ENCODE measurements at places on chromosomes 1 and 21.

- DNase-seq: no peak
These were observed 71.9 kb downstream of the CASZ1 start for GRCh38 chr1:10724511-10724910.

GRCh38 chr1:153513023-153513422 is 22.8 kb downstream of the S100A6 start:
- DNase-seq: no peak

GRCh38 chr21:41453198-41453597 is 27.2 kb downstream of the MX1 start:
- no peak for DNase-seq

DNA sequence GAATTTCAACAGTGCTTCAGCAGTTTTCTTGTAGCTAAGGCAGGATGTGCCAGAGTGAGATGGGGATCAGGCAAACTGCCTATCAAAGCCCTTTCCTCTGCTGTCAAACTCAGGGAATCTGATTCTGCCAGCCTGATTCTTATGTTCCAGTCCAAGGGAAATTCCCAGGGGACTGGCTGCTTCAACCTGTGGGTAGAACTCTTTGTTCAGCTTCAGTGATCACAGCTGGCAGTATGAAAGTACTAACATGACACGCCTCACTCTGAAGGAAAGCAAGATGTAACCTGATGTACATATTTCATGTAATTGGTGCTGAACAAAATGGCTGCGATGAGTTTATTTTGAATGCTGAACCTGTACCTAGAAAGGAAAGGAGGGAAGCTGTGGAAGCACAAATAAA is 40.1 kb upstream of the SLC5A9 start:
- peak; percentile 90 for DNase-seq

DNA sequence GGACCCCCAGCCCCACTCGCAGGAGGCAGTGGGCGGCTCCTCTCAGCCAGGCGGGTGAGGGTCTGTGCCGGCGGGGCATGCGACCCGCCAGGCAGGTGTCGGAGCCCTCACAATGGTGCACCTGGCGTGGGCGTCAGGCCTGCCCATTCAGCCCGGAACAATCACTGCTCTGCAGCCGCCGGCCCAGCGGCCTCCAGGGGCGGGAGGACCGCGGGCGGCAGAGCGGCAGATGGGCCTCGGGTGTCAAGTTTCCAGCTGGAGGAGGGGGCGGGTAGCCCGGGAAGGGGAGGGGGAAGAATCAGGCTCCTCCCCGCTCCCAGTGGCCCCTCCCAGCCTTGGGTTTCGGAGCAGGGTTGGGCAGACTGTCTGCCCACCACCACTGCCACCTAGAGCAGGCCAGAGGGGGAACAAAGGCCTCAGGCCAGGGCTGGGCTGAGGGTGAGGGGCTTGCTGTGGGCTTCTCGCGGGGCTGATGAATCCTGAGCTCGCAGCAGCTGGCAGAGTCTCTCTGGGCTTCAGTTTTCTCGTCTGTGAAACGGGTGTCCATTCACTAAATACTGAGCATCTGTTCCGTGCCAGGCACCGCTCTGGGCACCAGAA is 39.5 kb upstream of the CASZ1 start:
- DNase-seq: peak; percentile 51

GRCh38 chr1:165524639-165525285 is 19.0 kb upstream of the LRRC52 start:
- DNase-seq: no peak

DNA sequence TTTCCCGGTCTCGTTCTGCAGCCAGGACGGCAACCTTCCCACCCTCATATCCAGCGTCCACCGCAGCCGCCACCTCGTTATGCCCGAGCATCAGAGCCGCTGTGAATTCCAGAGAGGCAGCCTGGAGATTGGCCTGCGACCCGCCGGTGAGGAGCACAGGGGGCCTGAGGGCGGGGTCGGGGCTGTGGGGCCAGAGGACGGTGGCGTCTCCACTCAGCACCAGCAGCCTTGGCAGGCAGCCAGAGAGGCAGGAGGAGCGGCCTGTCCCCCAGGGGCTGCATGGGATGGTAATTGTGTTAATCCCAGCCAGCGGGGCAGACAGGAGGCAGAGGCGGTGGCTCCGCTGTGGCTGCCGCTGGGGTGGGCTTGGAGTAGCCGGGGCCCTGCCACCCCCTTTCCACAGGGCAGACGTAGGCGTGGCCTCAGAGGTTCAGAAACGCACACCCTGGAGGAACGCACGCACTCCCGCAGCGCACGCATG is 12.1 kb downstream of the SAMD11 start:
- DNase-seq: peak; percentile 54

GRCh38 chr1:89640440-89640839 is 7.5 kb downstream of the LRRC8C start:
- DNase-seq: no peak

DNA sequence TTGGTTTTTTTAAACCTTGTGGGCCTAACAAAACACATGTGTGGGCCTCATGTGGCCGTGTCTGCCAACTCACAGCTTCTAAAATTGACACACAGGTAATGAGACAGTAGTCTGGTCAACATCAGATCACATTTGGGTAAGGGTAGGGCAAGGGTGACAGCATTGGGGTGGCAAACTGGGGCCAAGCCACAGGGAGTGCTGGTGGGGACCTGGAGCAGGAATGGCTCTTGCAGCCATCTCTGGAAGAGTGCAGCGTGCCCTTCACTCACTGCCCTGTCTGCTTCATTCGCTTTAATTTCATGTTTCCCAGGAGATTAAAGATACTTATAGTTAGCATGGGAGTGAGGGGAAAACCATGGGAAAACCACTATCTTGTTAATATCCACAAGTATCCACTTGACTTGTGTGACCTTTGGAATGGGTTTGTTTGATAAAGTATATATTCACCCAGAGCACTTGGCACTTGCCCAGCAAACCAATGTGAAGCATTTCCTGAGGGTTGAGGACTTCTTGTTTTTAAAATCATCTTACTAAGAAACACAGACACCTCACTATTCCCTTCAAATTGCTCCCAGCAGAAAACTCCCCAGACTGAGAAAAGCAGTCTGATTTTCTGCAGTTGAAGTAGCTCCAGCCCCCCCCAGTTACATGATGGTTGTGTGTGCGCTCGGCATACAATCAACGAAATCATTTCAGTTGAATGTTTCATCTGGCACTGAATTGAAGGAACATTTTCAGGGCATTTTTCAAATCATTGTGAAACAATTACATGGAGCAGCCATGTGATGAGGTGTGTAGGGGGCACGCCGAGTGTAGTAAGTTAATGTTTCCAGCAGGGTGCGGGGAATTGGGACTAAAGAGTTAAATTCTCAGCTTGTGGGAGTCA is 175.7 kb downstream of the VPS13D start:
- no peak for DNase-seq

GRCh38 chr1:151457911-151458801 is 1.1 kb downstream of the POGZ start:
- DNase-seq: peak; percentile 49

DNA sequence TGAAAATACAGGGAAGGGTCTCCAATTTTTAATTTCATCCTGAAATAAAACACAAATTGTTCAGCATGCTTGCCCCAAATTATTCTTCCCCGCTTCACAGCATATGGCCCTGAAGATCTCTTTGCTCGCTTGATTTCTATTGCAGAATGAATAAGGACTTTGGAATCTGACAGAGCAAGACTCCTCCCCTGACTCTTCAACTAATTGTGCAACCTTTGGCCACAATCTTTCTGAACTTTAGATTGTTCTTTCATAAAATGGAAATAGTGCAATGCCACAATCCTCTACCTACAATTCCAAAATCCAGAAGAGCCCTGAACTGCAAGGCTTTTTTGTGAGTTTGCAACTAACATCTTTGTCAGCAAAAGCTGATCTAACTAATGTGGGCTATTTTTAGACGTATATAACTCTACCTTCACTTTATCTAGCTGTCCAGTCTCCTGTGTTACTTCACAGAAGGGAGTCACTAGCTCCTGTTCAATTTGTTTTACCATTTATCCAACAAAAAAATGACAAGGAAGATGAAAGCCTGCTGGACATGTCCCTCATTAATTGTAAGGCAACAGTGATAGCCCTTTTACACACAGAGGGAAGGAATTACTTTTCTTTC is 13.4 kb downstream of the RNASEL start:
- DNase-seq: no peak

- DNase-seq: no peak
These were observed 100.2 kb upstream of the PPM1J start for GRCh38 chr1:112815376-112815775.

GRCh38 chr1:112006416-112007025 is 17.1 kb upstream of the KCND3 start:
- DNase-seq: no peak

DNA sequence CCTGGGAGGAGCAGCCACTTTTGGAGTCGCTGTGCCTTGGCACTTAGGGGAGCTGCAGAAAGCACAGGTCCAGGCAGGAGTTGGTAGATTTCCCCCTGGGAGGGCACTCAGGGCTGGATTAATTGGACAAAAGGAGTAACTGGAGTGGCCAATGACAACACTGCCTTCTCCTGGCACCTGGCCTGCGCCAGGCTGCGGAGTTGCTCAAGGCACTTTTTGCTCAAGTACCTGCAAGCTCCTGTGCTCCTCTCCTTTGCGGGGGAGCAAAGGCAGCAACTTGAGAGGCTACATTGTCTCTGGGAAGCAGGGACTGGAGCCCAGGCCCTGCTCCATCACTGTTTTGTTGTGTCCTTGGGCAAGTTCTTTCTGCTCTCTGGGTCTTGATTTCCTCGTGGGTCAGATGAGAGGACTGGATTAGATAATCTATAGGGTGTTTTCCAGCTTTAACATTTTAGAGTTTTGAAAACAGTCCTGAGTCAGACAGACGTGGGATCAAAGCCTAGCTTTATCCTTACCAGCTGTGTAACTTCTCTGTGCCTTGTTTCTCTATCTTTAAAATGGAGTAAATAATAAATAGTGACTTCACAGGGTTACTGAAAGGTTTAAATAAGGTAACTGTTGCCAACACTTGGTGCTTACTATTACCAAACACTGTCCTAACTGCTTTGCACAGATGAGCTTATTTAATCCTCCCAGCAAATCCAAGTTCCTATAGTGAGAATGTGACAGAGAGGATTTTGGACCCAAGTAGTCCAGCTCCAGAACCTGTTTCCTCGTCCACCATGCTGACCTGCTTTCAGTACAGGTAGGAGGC is 18.0 kb upstream of the GRHL3 start:
- no peak for DNase-seq

DNA sequence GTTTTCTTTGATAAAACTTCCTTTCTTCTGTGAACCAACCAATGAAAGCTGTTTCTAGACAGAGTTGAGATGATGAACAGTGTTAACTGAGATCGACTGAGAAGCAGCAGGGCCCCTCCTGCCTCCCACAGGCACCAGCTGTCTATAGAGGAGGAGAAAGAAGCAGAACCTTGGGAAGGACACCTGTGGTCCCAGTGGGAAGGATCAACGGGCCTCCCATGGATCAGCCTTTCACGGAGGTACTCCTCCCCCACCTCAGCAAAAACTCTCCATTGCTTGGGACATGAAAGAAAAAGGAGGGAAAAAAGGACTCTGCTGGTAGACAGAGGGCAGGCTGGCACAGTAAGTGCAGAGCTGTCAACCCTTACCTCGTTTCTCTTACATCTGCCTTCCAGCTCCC is 40.5 kb downstream of the PLPPR5 start:
- DNase-seq: no peak

DNA sequence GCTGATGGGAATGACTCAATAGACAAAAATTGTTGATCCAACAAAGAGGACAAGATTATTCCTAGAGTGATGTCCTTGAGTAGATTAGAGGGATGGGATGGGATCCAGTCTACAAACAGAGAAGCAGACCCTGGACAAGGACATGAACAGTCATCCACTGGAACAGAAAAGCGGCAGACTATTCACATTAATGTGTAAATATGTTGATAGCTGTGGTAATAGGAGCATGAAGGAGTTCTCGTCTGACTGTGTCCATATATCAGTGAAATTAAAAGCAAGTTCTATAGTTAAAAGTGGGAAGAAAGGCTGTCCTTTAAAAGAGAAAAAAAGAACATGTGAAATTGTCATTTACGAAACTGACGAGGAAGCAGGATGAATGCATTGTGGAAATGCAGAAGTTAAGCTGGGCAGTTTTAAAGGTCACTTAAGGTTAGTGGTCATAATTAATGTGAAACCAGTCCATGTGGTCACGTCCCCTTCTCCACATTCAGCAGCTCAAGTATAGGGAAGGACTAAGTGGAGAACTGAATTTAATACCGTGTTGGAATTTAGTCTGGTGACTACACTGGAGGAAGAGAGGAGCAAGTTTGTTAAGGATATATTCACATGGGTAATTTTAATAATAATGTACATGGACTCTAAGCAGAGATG is 62.1 kb downstream of the PIK3R3 start:
- DNase-seq: no peak

GRCh38 chr1:43747736-43748135 is 40.4 kb downstream of the ST3GAL3 start:
- DNase-seq: no peak

GRCh38 chr1:33168556-33169289 is 13.1 kb downstream of the TRIM62 start:
- no peak for DNase-seq

DNA sequence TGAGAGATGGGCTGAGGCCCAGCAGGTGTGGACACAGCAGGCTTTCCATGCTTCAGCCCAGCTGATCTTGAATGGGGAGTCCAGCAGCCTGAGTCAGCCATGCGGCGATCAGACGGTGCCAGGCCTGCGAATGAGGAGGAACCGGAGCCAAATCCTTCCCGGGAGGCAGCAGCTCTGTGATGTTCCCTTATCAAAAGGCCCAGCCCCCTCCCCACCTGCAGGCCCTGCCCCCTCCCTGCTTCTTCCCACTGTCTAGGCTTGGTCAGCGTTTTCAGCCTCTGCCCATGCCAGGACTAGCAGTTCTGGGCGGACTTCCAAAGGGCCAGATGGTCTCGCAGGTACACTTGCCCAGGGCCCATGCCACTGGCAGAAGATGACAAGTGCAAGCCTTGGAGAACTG is 253.8 kb downstream of the KAZN start:
- DNase-seq: no peak

DNA sequence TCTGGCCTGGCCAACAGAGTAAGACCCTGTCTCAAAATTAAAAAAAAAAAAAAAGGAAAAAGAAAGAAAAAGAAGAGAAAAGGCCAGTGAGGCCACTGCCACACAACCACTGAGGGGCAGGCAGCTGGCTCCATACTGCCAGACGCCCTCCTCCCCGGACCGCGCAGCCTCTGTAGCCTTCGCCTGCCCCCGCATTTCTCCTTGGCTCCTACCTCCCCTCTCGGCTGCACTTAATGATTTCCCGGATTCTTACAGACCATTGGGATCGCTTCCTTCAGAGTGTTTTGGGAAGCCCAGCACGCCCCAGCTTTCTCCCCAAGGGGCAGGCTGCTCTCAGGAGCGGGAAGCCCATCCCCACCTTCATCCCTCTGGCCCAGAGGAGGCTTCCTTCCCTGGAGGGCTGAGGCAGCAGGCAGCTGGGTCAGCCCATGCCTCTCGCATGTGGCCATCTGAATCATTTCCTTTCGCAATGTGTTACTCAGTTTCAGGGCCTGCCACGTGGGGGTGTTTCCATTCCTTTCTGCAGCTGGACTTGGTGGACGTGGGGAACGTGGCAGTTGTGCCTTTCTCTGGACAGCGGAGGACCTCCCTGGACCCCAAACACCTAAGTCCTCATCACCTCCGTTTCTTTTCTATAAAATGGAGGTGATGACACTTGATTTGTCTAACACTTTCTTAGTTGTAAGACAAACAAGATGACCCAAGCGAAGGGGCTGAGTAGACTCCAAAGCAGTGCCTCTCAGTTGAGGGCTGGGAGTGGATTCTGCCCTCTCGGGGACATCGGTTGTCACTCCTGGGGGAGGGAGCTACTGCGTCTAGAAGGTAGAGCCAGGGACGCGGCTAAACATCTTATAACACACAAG is 2.3 kb downstream of the SLC2A5 start:
- DNase-seq: no peak

GRCh38 chr21:15249285-15249993 is 184.6 kb upstream of the NRIP1 start:
- DNase-seq: no peak
